ENCODE measurements at places on chromosomes 3 and 15.

- no peak for DNase-seq
Observed at GRCh38 chr3:76502076-76502475, 537.8 kb upstream of the ROBO2 start.

GRCh38 chr3:181709537-181710279, 2.0 kb upstream of the SOX2 start:
- DNase-seq, result no peak

DNA sequence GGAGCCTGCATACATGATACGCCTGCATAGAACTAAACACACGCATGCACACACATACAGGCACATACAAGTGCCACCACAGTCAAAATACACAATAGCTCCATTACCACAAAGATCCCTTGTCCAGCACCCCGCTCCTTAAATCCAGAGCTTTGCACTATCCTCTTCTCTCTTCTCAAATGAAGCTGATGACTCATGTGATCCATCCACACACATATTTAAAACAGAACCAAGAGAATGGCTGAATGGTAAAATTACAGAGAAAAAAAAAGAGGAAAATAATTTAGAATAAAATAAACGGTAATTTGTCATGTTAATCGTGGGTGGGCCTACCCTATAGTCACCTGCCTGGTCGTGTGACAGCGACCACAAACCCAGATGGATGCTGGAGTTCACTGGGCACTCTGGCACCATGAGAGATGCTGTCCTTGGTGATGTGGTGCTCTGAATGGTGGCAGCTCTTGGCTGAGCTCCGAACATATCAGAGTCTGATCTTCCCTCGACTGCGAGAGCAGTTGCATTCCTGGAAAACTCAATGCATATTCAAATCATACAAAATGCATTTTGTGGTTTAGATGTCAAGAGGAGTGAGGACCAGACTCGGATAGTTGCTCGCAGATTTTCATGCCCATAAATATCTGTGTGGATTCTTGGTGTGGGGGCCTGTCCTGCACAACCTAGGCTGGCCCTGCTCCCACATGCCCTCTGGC, 8.9 kb downstream of the IQSEC1 start:
- no peak for DNase-seq

DNA sequence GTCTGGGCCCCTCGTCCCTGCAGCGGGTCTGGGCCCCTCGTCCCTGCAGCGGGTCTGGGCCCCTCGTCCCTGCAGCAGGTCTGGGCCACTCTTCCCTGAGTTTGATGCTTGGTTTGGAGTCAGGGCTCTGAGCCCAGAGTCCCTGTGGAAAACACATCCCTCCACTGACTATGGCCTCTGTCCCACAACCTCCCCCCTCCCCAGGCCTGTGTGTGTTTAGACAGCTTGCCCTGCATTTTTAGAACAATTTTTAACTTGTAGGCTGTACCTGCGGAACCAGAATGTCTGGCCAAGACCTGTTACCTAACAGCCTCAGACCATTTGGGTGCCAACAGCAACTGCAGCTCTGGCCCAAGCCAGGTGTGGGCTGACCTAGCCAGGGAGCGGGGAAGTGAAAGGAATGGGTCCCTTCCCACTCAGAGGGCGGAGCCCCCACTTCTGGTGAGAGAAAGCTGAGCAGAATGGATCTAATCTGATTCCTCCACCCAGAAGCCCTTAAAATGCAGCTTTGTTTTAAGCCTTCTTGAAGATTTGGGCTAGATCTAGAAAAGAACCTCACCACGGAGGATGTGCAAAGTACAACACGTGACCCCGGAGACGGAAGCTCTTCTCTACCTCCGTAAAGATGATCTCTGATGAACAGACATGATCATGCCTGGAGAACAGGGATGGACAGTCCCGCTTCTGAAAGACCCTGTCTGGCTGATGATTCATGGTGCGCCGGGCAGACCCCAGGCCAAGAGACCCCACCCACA, 60.5 kb upstream of the TFRC start:
- no peak for DNase-seq

DNA sequence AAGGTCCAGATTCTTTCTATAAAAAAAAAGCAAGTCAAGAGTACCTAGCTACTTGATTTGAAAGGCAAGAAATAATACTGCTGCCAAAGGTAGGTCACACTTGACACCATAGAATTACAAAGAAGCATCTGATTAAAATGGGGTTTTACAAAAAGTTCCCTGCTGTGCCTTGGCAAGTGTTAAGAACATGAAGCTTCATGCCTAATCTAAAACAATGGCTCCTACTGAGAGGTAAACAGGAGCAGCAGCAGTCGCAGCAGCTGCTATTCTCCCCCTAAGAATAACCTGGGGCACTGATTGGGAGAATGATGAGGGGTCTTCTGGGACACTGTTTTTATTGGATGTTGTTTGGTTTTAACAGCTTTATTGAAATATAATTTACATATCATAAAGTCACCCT, 14.1 kb downstream of the UBP1 start:
- DNase-seq, result no peak

DNA sequence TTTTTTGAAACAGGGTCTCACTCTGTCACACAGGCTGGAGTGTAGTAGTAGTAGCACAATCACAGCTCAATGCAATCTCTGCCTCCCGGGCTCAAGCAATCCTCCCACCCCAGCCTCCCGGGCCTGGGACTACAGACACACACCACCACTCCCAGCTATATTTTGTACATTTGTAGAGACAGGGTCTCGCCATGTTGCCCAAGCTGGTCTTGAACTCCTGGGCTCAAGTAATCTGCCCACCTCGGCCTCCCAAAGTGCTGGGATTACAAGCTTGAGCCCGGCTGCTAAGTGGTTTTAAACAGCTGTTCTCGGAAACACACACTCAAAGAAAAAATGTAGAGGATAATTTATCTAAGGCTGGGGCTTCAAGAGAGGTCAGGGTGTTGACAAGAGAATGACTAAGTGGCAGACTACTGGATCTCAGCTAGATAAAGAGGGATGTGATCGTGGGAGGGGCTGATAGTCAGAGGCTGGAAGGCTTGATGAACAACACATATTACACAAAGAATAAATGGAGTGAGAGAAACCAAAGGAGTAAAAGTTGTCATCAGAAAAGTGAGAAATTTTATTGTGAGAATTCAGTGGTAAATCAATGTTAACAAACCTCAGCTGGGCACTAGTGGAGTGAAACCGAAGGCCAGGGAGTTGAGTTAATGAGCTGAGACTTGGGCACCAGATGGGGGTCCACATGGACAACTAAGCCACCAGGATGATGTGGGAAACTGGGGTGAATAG, 6.7 kb downstream of the CCR5AS start:
- DNase-seq, result no peak

DNA sequence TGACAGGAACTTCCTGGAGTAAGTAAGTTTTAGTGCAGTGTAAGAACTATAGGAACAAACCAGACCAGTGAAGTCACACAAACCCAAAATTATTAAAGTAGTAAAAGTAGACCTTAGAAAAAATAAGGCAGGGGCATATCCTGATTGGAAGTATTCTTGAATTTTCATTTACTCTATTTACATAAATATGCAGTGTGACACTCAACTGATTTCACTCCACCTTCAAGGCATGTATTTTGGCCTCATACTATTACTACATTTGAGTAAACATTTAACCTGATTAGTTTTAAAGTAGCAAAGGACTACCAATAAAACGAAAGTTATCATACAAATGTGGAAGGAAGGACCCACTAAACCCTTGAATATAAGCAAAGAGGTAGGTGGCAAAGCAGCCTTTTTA, 22.8 kb downstream of the TRNT1 start:
- DNase-seq, result no peak

DNA sequence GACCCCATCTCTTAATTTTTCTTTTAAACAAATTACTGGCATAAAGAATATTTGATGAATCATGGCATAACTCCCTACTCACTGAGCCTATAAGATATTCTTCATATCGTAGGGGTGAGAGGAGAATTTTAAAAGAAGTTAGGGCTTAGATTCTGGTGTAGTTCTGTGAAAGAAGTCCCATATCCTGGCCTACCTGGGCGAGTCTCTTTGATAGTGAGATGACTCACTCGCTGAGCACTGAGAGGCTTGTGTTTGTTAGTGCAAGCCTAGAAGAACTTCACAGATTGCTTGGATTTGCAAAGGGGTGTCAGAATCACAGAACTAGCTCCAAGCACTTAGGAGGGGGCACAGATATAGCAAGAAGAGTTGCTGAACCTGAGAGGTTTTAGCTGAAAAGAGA, 133.8 kb upstream of the TMC3 start:
- no peak for DNase-seq

- peak; percentile 51 for DNase-seq
Observed at GRCh38 chr15:92521624-92522008, 127.9 kb downstream of the ST8SIA2 start.

DNA sequence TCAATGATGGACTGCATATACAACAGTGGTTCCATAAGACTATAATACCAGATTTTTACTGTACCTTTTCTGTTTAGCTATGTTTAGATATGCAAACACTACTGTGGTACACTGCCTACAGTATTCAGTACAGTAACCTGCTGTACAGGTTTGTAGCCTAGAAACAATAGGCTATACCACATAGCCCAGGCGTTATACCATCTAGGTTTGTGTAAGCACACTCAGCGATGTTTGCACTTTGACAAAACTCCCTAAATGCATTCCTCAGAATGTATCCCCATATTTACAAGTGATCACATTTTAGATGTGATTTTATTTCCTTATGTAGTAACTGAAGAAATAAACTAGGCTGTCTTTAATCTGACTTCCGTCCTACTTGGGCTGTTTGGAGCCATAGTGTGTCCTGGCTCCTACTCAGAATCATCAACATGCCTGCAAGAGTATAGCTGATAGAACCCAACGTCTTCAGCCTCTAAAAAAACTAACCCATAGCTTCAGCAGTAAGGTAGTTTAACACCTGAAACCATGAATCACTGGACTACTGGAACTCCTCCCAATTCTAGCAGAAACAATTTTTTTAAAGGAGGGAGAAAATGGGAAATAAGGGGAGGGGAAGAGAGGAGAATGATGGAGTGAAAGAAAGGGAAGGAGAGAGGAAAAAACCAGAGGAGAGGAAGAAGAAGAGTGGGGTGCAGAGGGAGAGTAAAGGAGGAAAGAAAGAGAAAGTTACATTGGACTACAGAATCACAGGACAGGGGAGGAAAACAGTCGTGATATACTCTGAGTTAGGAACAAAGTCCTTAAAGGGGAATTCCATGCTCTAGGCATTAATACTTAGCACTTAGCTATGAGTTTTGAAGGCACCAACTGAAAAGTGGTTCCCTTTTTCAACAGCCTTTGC, 67.7 kb upstream of the PLXND1 start:
- DNase-seq, result no peak

DNA sequence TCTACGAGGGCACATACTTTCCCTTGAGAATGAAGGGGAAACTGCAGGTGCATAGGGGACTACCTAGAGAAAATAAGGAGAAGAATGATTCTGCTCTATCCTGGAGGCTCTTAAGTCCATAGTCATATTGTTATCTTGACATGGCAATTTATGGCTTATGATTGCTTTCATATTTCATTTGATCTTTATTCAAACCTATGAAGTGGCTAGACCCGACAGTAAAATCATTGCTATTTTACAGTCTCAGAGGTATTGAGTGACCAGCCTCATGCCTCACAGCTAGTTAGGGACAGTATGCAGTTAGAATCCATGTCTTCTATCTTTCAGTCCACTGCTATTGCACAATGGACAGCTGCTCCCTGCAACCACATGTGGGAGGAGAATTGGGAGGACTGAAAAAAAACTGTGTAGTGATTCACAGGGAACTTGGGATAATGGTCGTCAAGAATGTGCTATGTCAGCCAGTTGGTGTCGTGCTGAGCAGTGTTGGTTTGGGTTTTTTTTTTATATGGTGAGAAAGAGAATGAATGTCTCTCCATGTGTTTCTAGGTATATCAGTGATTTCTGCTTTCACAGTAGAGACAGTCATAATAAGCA, 63.2 kb upstream of the SPPL2A start:
- peak; percentile 34 for DNase-seq

GRCh38 chr3:109930582-109930981, 593.2 kb upstream of the DPPA4 start:
- no peak for DNase-seq

DNA sequence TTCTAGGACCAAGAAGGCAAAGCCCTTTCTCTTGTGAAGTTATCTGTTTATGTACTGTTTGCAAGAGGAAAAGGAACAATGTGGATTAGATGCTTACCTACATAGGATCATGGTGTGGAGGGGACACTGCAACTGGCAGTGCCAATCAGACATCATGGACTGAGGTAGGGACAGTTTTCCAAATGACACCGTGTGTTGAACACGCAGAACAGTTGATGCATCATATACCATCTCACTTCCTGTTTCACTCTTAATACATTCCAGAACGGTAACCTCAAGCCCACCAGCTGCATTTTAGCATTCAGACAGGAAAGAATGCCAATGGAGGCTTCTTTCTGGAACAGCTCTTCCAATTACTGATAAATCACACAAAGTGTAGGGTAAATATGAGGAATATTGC, 397.7 kb upstream of the LMCD1 start:
- DNase-seq, result no peak

- peak; percentile 89 for DNase-seq
Observed at GRCh38 chr15:70473581-70474370, 289.6 kb downstream of the UACA start.

- DNase-seq, result no peak
Observed at GRCh38 chr3:160464971-160465370, 15.4 kb upstream of the TRIM59 start.

GRCh38 chr3:30847592-30847991, 46.9 kb downstream of the GADL1 start:
- no peak for DNase-seq

DNA sequence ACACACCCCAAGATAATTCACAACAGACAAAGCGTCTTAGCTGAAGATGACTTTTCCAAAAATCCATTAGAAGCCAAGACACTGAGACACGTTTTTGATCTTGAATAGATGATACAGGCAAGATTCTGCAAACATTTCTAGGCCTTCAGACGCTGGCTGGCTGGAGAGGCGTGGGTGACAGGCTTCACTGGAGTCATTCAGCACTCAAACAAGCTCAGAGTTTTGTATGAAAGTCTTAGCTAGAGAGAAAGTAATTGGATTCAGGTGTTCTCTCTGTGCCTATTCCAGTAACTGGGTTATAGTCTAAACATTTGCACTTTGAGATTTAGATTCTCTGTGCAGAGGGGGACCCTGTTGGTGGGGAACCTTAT, 147.7 kb upstream of the BHLHE40 start:
- no peak for DNase-seq

GRCh38 chr15:39957481-39957880, 23.6 kb downstream of the EIF2AK4 start:
- DNase-seq, result no peak

DNA sequence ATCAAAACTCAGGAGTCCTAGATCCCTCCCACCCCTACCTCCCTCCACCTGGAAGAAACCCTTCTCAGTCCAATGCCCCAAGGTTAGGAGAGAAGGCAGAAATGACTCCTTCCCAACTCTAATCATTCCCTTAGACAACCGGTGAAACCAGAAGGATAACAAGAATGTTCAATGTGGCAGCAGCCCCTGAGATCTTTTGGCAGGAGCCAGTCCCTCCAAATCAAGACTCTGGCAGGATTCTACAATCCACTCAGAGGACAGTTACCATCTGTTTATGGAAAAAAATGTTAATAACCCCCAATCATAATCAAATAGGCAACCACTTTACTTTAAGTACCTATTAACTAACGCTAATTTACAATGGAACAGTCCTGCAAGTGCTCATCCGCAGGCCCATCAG, 136.5 kb downstream of the NTRK3 start:
- DNase-seq, result no peak

Data from retinal pigment epithelial cell (primary cell).